Right ventricle myocardium superior (tissue), 1 donor: ENCODE measurements at places on chromosomes 12 and 14. TPM values are rescaled to one million over a fixed set of nuclear protein-coding genes. Genes with fewer than 3 reads are reported as not detected.

Gene KRT82
- total RNA-seq: not detected

Gene VRTN
- not detected for total RNA-seq

Gene AKAP6
- 180 TPM for total RNA-seq

Gene EXOC3L4
- total RNA-seq: 0.38 TPM

Gene LALBA
- total RNA-seq: not detected

DNA sequence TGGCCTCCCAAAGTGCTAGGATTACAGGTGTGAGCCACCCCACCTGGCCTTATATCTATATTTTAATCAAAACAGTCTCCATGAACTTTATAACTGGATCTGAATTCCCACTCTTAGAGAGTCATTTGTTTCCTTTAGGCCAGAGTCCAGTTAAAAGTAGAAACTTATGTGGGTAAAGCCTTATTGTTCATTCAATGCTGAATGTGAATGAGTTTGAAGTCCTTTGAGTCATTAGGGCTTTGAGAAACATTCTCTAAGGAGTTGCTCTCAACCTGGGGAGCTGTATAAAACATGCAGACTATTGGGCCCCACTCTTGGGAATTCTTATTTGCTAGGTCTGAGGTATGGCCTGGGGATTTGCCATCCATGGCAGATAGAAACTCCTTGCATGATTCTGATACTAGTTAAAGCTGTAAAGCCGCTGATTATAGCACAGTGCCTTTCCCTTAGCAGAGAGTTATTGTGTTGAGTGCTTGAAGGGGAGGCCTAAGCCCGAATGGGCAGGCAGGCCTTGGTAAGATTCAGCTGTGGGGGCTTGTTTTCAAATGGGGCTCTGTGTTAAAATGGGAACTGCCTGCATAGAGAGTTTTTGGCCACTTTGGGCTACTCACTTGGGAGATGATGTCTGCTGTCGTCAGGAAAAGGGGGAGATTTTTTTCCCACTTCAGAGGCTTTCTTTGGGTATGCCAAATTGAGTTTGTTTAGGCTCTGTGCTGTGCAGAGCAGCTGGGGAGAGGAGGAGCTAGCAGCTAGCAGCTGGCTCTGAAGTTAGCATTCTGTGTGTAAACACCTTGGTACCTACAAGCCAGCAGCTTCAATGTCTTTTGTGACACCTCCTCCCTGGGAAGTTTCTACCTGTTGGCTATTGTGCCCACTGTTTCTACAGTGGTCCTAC, 117.5 kb downstream of the DACT1 start:
- no peak for DNase-seq

GRCh38 chr14:61752626-61753025, 9.6 kb upstream of the SNAPC1 start:
- DNase-seq: no peak

- DNase-seq: no peak
Observed at GRCh38 chr12:64801381-64801780, 23.1 kb upstream of the TBC1D30 start.

- no peak for DNase-seq
Observed at GRCh38 chr12:9925705-9926393, 6.3 kb downstream of the CLEC2A start.

DNA sequence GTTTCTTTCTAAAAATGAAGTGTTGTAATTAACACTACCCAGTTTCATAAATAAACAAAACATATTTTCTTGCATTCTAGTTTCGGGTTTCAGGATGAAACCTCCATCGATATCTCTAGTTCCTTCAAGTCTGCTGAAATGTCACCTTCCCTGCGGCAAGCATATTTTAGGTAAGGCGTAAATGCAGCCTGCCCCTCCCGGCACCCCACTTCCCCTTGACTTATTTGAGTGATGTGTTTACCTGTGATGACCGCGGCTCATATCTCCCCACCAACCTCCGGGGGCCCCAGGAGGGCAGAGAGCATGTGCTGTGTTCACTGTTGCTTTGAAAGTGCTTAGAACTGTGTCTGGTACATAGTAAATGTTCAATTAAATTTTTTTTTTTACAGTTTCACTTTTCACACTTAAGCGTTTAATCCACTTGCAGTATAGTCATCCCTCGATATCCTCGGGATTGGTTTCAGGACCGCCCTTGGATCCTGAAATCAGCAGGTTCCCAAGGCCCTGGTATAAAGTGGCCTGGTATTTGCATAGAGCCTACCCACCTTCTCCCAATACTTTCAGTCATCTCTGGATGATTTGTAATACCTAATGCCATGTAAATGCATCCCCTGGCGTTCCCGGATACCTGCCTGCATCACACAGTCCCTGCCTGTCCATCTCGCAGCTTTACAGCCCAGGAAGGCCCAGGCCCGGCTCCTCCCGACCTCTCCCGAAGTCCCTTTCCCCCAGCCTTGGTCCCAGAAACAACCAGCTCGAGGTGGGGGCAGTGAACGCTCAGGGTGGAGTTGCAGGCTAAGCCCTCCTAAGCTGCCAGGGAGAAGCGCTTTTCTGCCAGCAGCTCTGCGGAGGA, 40.2 kb upstream of the FBRSL1 start:
- DNase-seq: no peak

GRCh38 chr12:124130691-124131591, 157.9 kb downstream of the ZNF664 start:
- no peak for DNase-seq

- DNase-seq: no peak
Observed at GRCh38 chr14:71116568-71117122, 209.4 kb downstream of the PCNX1 start.

DNA sequence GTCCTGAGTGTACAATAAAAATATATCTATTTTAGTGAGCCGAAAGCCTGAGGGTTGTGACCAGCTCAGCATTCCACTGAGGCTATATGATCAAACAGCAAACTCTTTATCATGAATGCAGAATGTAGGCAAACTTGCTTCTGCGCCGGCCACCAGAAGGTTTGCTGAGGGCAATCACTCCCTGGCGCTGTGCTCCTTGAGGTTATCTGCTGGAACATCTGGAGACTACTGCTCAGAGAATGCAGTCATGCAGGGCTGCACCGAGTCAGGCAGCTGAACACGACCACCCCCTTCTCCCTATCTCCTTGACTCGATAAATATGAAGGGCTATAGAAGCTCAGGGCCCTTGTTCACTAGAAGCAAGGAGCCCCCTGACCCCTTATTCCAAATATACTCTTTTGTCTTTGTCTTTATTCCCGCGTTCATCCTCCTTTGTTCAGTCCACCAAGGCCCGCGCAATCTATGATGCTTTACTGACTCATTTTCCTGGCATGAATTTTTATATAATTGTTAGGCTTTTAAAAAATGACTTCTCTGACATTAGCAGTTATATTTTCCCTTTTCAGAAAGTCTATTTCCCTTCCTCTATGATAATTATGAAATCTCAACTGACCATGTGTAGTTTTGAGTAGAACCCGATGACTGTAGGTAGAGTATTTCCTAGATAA, 1089.3 kb downstream of the SLC16A7 start:
- DNase-seq: no peak

GRCh38 chr12:14589169-14590004, 21.7 kb upstream of the PLBD1 start:
- DNase-seq: no peak

GRCh38 chr12:67594888-67595287, 53.7 kb upstream of the DYRK2 start:
- DNase-seq: no peak

- no peak for DNase-seq
Observed at GRCh38 chr12:116018282-116018681, 259.2 kb downstream of the MED13L start.

GRCh38 chr14:104445832-104446381, 133.7 kb upstream of the C14orf180 start:
- peak; percentile 26 for DNase-seq

GRCh38 chr12:115440438-115440837, 756.5 kb upstream of the TBX3 start:
- peak; percentile 56 for DNase-seq
